ENCODE measurements at places on chromosomes 13 and 19.
A peak's percentile ranks its signal among the peaks of the same experiment; 100 is the strongest.

GRCh38 chr19:13460045-13460444 is 46.2 kb downstream of the CACNA1A start:
- H3K27ac ChIP-seq = no peak overlapping the region
- peaks cover 39% of the 10 kb centered on the region for H3K27me3 ChIP-seq
- no peaks in the 10 kb centered on the region for H3K4me1 ChIP-seq

- H3K4me1 ChIP-seq = peaks cover 5% of the 10 kb centered on the region
- DNase-seq = no peak
- H3K27me3 ChIP-seq = no peaks in the 10 kb centered on the region
- H3K36me3 ChIP-seq = peaks cover 50% of the 10 kb centered on the region
- no peak overlapping the region for H3K27ac ChIP-seq
Measured at GRCh38 chr19:13122980-13123957, 5.2 kb downstream of the NACC1 start.

DNA sequence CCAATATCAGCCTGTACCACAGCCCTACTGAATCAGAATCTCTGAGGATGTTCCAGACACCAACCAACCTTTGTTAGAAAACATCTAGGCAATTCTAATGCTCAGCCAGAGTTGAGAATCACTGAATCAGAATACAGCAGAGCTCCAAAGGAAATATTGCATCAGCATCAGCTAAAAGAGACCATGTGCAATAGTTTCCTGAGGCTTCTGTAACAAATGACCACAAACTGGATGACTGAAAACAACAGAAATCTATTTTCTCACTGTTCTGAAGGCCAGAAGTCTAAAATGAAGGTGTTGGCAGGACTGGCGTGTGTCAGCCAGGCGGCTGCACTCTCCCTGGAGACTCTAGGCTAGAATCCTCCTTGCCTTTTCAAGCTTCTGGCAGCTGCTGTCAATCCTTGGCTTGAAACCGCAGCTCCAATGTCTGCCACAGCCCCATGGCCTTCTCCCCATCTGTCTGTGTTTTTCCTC is 1.2 kb upstream of the DCT start:
- DNase-seq = no peak
- no peaks in the 10 kb centered on the region for H3K36me3 ChIP-seq
- no peak overlapping the region for H3K4me3 ChIP-seq
- no peaks in the 10 kb centered on the region for H3K27me3 ChIP-seq
- H3K4me1 ChIP-seq = no peaks in the 10 kb centered on the region
- H3K27ac ChIP-seq = no peak overlapping the region

DNA sequence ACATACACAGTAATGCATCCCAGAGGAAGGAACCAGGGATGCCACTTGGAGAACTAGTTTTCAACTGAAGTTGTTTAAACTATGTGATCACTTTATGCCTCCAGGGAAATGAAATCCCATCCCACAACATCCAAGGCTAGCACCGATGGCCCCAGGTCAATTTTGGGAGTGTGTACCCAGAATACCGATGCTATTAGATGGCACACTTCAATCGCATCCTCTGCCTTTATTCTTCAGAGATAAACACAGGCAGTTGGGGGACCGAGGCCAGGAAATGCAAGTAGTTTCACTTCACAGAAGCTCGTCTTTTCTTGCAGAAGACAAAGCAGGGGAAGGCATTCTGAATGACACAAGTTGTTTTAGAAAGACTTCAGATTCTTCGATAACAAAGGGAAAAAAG is 13.8 kb downstream of the STK24 start:
- H3K4me1 ChIP-seq = peaks cover 46% of the 10 kb centered on the region
- no peak for DNase-seq
- H3K36me3 ChIP-seq = peaks cover 22% of the 10 kb centered on the region
- H3K27ac ChIP-seq = peak overlapping the region; percentile 11
- H3K27me3 ChIP-seq = no peaks in the 10 kb centered on the region

DNA sequence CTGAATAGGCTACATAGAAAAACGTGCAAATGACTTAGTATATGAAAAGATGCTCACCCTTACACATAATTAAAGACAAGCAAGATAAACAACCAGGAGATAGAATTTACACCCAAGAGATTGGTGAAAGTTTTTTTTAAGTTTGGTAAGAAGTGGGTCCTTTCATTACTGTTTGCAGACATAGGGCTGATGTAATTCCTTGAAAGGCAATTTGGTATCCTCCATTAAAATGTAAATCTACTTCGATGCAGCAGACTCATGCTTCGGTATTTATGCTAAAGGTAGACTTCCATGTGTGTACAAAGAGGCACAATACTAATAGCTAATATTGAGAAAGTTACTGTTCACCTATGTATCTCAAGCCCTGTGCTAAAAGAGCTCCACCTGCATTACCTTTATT is 33.5 kb downstream of the CNMD start:
- no peak overlapping the region for H3K4me3 ChIP-seq
- H3K27ac ChIP-seq = no peak overlapping the region
- no peaks in the 10 kb centered on the region for H3K36me3 ChIP-seq
- DNase-seq = no peak
- no peaks in the 10 kb centered on the region for H3K27me3 ChIP-seq
- no peaks in the 10 kb centered on the region for H3K4me1 ChIP-seq

GRCh38 chr19:5407356-5407755 is 47.9 kb upstream of the ZNRF4 start:
- H3K4me3 ChIP-seq = no peak overlapping the region
- H3K27ac ChIP-seq = no peak overlapping the region
- H3K27me3 ChIP-seq = no peaks in the 10 kb centered on the region
- DNase-seq = no peak
- H3K4me1 ChIP-seq = no peaks in the 10 kb centered on the region

GRCh38 chr13:29520671-29521070 is 74.8 kb downstream of the SLC7A1 start:
- no peaks in the 10 kb centered on the region for H3K4me1 ChIP-seq
- H3K27me3 ChIP-seq = no peaks in the 10 kb centered on the region
- peaks cover 84% of the 10 kb centered on the region for H3K36me3 ChIP-seq
- no peak for DNase-seq
- H3K27ac ChIP-seq = no peak overlapping the region
- no peak overlapping the region for H3K4me3 ChIP-seq

- no peak overlapping the region for H3K27ac ChIP-seq
- no peaks in the 10 kb centered on the region for H3K4me1 ChIP-seq
- no peak overlapping the region for H3K4me3 ChIP-seq
- H3K36me3 ChIP-seq = peaks cover 63% of the 10 kb centered on the region
- DNase-seq = no peak
Measured at GRCh38 chr13:29513002-29513980, 82.2 kb downstream of the SLC7A1 start.

DNA sequence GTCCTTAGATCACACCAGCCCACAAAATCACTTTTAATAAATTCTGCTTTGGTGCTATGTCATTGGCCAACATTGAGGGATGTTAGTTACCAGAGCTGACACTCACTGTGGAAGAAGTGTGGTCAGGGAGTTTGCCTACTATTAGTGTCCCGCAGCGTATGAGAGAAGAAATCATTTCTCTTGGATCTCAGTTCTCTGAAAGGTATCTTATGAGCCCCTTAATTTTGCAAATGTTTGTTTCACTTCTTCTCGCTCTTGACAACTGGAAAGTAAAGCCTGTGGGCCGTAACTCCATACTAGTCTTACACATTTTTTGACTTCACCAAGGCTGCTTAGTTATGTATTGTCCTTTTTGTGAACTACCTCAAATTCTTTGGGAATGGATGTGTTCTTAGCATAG is 80.9 kb downstream of the FLT1 start:
- H3K4me1 ChIP-seq = no peaks in the 10 kb centered on the region
- H3K27ac ChIP-seq = no peak overlapping the region
- H3K36me3 ChIP-seq = no peaks in the 10 kb centered on the region
- H3K4me3 ChIP-seq = no peak overlapping the region
- H3K27me3 ChIP-seq = no peaks in the 10 kb centered on the region

DNA sequence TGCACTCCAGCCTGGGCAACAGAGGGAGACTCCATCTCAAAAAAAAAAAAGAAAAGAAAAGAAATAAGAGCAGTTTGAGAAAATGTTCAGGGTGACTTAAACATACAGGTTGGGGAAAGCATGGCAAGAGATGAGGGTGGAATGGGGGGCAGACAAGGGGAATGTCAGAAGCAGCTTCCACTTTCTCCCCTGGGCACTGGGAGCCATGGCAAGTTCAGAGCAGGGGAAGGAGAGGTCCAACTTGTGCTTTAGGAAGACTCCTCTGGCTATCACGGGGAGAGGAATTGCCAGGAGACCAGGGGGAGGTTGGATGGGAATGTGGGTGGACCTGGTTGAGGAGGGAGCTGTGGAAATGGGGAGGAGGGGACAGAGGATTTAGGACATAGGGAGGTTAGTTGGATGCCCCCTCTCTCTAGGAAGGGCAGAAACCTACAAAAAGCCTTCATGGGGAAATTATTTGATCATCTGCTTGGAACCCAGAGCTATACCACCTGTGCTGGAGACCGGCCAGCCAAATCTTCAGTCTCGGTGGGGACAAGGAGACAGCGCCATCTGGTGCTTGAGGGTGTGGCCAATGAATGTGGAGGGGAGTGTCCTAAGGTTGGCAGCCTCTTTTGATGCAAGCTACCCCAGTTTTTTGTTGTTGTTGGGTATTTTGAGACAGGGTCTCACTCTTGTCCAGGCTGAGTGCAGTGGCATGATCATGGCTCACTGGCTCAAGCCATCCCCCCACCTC is 7.3 kb upstream of the STRN4 start:
- no peak for DNase-seq
- H3K27ac ChIP-seq = no peak overlapping the region
- no peaks in the 10 kb centered on the region for H3K27me3 ChIP-seq
- no peak overlapping the region for H3K4me3 ChIP-seq
- peaks cover 5% of the 10 kb centered on the region for H3K36me3 ChIP-seq

GRCh38 chr19:3851254-3852176 is 17.3 kb downstream of the ZFR2 start:
- H3K27ac ChIP-seq = no peak overlapping the region
- no peak overlapping the region for H3K4me3 ChIP-seq
- no peaks in the 10 kb centered on the region for H3K36me3 ChIP-seq
- DNase-seq = no peak
- H3K4me1 ChIP-seq = no peaks in the 10 kb centered on the region

DNA sequence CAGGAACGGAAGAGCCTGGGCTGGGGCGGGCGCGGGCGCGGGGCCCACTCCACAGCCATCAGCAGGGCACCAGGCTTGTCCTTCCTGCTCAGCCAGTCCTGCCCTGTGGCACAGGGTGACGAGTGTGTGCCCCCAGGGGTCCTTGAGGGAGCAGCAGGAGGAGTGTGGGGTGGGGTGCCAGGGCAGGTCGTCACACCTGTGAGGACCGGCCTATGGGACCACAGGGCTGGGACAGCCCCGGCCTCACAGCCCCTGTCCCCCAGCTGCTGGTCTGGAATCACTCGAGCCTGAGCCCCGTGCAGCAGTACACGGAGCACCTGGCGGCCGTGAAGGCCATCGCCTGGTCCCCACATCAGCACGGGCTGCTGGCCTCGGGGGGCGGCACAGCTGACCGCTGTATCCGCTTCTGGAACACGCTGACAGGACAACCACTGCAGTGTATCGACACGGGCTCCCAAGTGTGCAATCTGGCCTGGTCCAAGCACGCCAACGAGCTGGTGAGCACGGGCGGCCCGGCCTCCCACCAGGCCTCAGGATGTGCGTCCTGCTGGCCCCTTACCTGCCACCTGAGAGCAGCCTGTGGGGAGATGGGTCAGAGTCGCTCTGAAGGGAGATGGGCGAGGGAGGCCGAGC is 6.7 kb upstream of the TEKTIP1 start:
- no peaks in the 10 kb centered on the region for H3K4me1 ChIP-seq
- H3K4me3 ChIP-seq = no peak overlapping the region
- H3K36me3 ChIP-seq = peaks cover 33% of the 10 kb centered on the region
- no peaks in the 10 kb centered on the region for H3K27me3 ChIP-seq
- no peak for DNase-seq
- H3K27ac ChIP-seq = no peak overlapping the region

GRCh38 chr19:38634757-38635482 is 12.5 kb upstream of the ACTN4 start:
- peaks cover 49% of the 10 kb centered on the region for H3K4me1 ChIP-seq
- no peak overlapping the region for H3K4me3 ChIP-seq
- H3K27ac ChIP-seq = peak overlapping the region; percentile 84
- no peaks in the 10 kb centered on the region for H3K27me3 ChIP-seq

DNA sequence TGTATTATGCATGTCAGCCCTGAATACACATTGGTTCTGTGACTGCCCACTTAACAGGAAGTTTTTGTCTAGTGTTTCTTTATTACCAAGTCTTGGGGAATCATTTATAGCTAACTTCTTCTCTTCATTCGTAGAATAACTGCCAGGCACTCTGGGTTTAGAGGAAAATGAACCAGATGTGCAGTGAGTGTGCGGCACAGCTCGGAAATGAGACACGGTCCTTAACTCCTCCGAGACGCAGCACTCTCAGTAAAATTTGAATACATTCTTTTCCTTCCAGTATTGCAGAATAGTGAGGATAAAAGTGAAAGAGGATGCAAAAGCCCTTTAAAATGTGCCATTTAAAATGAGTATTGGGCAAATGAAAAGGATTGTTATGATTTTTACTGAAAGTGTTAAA is 29.2 kb downstream of the ATP8A2 start:
- DNase-seq = no peak
- no peaks in the 10 kb centered on the region for H3K4me1 ChIP-seq
- no peak overlapping the region for H3K4me3 ChIP-seq
- no peaks in the 10 kb centered on the region for H3K27me3 ChIP-seq
- H3K27ac ChIP-seq = no peak overlapping the region
- H3K36me3 ChIP-seq = no peaks in the 10 kb centered on the region

DNA sequence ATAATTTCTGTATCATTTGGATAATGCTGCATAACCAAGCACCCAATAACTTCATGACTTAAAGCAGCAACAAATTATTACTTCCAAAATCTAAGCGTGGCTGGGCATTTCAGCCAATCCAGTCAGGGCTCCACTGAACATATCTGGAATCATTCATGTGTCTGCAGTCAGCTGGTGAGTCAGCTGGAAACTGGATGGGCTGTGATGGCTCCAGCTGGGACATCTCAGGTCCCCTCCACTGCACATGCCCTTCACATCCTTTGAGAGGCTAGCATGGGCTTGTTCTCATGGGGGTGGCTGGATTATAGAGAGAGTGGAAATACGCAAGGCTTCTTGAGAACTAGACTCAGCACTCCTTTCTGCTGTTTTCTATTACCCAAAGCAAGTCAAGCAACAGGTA is 961.9 kb downstream of the DIAPH3 start:
- no peak overlapping the region for H3K4me3 ChIP-seq
- no peaks in the 10 kb centered on the region for H3K36me3 ChIP-seq
- no peaks in the 10 kb centered on the region for H3K27me3 ChIP-seq
- no peak for DNase-seq

- no peak overlapping the region for H3K27ac ChIP-seq
- H3K27me3 ChIP-seq = no peaks in the 10 kb centered on the region
- H3K36me3 ChIP-seq = no peaks in the 10 kb centered on the region
- H3K4me3 ChIP-seq = no peak overlapping the region
Measured at GRCh38 chr13:99802416-99802815, 169.2 kb downstream of the ZIC5 start.

- no peak overlapping the region for H3K27ac ChIP-seq
- DNase-seq = no peak
- no peak overlapping the region for H3K4me3 ChIP-seq
- H3K36me3 ChIP-seq = no peaks in the 10 kb centered on the region
Measured at GRCh38 chr19:40791349-40791748, 7.6 kb upstream of the EGLN2 start.

- no peak overlapping the region for H3K4me3 ChIP-seq
- H3K36me3 ChIP-seq = no peaks in the 10 kb centered on the region
- no peak overlapping the region for H3K27ac ChIP-seq
- peaks cover 8% of the 10 kb centered on the region for H3K27me3 ChIP-seq
- DNase-seq = no peak
- no peaks in the 10 kb centered on the region for H3K4me1 ChIP-seq
Measured at GRCh38 chr13:71583581-71583980, 283.4 kb downstream of the DACH1 start.
